CD4-positive, alpha-beta memory T cell (primary cell): ENCODE measurements at places on chromosomes 1 and 21. TPM values are rescaled to one million over a fixed set of nuclear protein-coding genes. Genes with fewer than 3 reads are reported as not detected.

DNA sequence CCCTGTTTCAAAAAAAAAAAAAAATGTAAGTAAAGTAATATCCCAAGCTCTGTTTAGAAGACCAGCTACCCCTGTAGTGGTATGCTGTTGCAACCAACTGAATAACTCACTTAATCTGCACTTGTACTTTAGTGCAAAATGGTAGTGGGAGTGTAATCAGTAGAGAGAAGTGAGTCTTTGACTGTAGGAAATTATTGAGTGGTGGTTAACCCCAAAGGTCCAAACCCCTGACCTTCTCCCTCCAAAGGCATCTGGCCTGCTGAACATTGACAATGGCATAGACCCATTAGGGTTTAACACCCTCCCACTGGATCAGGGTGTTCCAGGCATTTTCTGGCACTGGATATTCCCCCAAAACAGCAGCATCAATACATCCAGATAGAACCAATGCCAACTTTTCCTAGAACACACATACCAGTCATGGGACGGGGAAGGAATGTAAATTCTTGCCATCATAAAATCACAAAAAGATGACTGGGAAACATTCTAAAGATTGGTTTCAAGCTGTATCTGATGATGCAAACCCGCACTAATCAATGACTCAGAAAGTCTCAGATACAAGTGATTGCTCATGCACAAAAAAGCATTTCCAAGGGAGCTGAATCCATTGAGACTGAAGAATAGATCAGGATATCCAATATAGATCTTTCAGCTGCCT, 110.3 kb downstream of the MRPL39 start:
- no peak for DNase-seq

DNA sequence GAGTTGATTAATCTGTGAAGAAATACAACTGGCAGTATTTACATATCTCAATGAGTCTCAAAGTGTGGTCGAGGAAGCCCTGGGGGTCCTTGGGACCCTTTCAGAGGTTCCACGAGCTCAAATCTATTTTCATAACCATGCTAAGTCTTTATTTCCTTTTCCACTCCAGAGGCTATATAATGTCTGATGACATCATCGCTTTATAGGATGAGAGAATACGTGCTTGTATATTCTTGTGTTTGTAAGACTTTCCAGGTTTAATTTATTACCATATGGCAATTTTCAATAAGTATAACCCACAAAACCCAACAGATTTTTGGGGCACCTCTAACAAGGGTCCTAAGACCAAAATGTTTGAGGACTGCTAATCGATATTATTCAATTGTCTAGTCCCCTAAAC, 1.4 kb upstream of the SLC19A2 start:
- DNase-seq, result no peak

- DNase-seq, result no peak
Observed at GRCh38 chr1:84570436-84571149, 3.6 kb downstream of the CTBS start.

DNA sequence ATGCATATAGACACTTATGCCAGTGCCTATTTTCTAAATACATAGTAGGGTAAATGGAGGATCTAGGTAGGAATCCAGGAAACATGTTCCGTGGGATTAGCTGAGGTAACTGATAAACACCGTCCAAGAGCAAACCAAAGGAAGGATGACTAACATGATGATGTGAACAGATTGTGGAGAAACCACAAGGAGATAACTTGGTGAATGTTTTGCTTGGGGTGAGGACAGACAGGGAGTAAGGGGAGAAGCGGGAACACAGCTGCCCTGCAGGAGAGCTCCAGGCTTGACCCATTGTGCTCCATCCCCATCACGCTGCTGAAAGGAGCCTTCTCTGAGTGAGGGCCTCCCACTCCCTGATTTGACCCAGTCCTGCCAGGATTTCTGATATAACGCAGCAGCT, 87.0 kb upstream of the ZC3H11B start:
- DNase-seq, result no peak

- no peak for DNase-seq
Observed at GRCh38 chr1:206949208-206949607, 2.9 kb upstream of the PIGR start.

DNA sequence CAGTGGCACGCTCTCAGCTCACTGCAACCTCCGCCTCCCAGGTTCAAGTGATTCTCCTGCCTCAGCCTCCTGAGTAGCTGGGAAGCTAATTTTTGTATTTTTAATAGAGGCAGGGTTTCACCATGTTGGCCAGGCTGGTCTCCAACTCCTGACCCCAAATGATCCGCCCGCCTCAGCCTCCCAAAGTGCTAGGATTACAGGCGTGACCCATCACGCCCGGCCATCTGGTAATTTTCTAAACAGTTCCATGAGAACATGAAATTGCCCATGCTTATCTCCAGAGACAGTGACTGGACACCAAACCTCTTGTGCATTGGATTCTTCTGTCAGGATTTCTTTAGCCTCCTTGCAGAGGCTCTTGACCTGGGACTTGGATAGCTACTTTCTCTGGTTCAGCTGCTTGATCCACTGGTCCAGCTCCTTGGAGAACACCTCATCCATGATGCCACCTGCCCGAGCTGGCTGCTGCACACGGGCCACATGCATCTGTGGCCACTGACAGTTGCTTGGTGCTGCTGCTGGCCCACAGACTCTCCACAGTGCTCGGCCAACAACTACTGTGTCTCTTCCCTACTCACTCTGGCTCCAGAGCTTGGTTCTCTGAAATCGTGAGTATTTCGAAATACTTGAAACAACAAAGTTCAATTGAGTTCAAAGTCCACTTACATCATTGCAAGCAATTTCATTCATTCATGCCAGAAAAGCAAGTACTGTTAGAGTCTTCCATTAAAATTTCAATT, 40.0 kb upstream of the CTPS1 start:
- DNase-seq, result no peak

DNA sequence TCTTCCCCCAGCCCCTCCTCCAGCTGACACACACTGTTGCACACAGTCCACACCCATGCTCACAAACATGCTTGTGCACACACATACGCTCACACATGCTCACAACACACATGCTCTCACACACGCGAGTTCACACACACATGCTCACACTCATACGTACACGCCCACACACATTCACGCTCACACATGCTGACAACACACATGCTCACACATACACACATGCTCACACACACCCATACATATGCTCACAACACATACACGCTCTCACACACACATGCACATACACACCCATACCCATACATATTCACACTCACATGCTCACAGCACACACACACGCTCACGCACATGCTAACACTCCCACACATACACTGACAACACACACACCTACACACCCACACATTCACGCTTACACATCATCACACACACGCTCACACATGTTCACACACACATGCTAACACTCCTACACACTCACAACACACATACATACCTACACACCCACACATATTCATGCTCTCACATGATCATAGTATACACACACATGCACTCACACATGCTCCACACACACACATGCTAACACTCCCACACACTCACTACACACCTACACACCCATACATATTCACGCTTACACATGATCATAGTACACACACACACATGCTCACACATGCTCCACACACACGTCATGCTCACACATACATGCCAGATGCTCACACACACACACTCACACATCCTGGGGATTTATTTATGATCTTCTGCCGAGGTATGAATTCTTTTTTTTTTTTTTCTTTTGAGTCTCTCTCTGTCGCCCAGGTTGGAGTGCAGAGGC, 10.7 kb downstream of the DRAXIN start:
- DNase-seq, result no peak

- DNase-seq, result peak; percentile 33
Observed at GRCh38 chr1:94962409-94963265, 35.7 kb upstream of the CNN3 start.

GRCh38 chr1:36625253-36625934, 142.7 kb upstream of the CSF3R start:
- DNase-seq, result no peak

GRCh38 chr21:31837618-31838390, 35.0 kb upstream of the HUNK start:
- no peak for DNase-seq

GRCh38 chr1:15455522-15455921, 1.0 kb upstream of the CELA2A start:
- DNase-seq, result no peak

GRCh38 chr1:245690946-245691541, 536.3 kb downstream of the KIF26B start:
- no peak for DNase-seq

- DNase-seq, result peak; percentile 45
Observed at GRCh38 chr1:147273409-147274336, 31.2 kb downstream of the CHD1L start.

DNA sequence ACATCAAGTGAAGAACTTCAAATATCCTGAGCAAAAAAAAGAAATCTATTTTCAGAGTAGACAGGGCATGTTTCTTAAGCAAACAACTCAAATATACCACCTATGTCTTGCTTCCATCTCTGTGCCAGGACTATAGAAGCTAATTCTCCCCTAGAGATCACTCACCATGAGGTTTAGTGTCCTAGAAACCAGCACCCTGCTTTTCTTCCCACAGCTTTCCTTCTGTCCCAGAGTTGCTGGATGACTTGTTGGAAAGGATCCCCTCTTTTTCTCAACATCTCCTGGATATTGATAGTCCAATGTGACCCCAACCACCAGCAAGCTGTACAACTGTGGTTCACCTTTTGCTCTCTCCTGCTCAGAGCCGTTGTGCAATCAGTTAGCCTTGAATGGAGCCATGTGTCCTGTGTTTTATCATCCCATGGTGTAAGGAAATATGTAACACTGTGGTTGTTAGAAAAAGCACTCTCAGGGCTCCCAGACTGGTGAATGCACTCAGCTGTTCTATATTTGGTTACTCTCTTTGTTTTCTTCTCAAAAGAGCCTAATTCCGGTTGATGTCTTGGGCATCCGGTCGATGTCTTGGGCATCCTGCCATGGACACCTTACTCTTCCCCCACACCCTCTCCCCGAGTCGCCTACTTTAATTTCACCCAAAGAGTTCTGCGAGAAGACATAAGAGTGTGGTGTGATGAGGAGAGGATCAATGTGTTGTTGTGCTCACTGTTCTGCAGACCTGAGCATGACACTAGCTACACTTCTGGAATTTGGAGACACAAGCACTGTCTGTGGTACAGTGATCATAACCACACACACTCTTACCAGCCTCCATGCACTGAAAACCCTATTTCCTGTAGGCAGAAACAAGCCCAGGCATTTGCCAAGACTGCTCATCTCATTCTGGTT, 1.7 kb downstream of the TNFSF4 start:
- peak; percentile 52 for DNase-seq

DNA sequence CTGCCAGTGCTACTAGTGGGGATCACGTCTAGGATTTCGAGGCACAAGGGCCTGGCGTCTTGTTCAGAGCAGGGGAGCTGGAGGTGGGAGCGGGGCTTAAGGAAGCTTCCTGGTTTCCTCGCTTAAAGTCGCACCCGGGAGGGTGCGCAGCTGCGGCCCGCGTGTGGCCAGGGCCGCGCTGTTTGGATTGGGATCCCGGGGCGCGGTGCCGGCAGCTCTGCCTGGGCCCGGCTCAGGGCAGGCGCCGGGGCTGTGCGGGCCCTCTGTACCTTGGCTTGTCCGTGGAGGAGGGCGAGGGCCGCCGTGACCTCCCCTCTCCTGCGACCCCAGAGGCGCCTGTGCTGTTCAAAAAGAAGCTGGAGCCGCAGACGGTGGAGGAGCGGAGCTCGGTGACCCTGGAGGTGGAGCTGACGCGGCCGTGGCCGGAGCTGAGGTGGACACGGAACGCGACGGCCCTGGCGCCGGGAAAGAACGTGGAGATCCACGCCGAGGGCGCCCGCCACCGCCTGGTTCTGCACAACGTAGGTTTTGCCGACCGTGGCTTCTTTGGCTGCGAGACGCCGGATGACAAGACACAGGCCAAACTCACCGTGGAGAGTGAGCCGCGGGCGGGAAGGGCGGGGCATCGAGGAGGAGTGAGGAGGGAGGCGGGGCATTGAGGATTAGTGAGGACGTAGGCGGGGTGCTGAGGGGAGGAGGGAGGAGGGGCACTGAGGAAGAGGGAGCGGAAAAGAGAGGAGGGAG, 67.8 kb downstream of the OBSCN start:
- peak; percentile 85 for DNase-seq

GRCh38 chr1:247857069-247857984, at the start of gene TRIM58:
TSS of gene TRIM58 (plus strand) at chr1:247857187. CDS start at chr1:247857247, 60 bp downstream.
- DNase-seq, result peak; percentile 0

- no peak for DNase-seq
Observed at GRCh38 chr1:30427545-30427944, 295.8 kb downstream of the MATN1 start.

The NECTIN4 gene
- total RNA-seq, result not detected

The PDPN gene
- not detected for total RNA-seq

The PROX1 gene
- total RNA-seq, result not detected

The FAM3B gene
- total RNA-seq, result not detected

The EPHB2 gene
- 0.36 TPM for total RNA-seq

The PRKAA2 gene
- total RNA-seq, result not detected

The RPTN gene
- not detected for total RNA-seq

The ATP6V1G3 gene
- not detected for total RNA-seq
